MG63 (cell line): ENCODE measurements at places on chromosomes 7 and 10.

- no peak for DNase-seq
Measured at GRCh38 chr10:34187201-34187600, 627.9 kb downstream of the PARD3 start.

GRCh38 chr10:11603741-11604140 lies 7.7 kb downstream of the USP6NL start:
- DNase-seq = no peak

DNA sequence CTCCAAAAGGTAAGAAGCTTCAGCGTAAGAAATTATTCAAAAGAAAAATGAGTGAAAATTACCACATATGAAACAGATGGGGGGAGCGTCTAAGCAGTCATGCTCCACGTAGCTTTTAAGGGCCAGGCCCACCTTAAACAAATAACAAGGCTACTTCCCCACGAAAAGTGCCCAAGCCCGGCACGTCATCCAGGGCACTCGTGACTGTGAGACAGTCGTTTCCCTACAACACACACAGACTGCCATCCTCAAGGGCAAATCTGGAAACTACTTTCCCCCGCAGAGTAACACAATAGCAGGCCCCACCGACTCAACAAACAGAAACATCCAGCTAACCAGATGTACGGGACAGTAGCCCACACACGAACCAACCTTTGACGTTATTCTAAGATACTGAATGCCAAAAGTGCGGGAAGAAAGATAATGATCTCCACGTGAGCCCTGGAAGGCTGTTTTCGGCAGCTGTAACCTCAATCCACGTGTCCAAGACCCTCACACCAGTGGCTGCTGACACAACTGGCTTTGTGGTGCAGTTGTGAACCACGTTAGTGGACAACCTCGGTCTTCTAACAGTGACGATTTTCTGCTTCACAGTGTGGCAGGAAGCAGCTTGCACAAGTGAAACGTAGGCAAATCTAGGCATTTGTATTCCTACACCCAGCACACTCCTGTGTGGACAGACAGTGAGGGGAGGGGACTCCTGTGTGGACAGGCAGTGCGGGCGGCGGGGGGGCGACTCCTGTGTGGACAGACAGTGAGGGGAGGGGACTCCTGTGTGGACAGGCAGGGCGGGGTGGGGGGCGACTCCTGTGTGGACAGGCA lies 251.7 kb downstream of the ZMYND11 start:
- no peak for DNase-seq

DNA sequence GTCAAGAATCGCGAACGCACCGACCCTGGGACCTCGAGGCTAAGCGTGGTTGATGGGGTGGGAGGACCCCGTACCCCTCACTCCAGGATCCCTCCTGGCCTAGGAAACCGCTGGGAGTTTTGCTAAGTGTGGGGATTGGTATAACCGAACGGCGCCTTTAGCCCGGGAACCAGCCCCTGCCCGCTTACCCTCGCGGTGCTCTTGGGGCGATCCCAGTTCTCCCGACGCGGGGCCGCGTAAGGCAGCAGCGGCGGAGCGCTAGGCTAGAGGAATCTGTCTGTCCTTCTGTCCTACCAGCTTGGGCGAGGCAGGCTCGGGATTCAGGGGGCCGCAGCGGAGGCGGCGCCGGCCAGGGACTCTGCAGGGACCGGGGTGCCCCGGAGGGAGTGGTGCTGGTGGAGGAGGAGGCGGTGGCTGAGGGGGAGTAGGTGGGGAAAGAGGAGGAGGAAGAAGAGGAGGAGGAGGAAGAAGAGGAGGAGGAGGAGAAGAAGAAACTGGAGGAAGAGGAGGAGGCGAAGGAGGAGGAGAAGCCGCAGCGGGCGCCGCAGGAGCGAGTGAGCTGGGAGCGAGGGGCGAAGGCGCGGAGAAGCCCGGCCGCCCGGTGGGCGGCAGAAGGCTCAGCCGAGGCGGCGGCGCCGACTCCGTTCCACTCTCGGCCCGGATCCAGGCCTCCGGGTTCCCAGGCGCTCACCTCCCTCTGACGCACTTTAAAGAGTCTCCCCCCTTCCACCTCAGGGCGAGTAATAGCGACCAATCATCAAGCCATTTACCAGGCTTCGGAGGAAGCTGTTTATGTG lies 439 bp upstream of the EMX2 start:
- DNase-seq = peak; percentile 81

GRCh38 chr7:158296798-158297104 lies 290.9 kb downstream of the PTPRN2 start:
- no peak for DNase-seq

DNA sequence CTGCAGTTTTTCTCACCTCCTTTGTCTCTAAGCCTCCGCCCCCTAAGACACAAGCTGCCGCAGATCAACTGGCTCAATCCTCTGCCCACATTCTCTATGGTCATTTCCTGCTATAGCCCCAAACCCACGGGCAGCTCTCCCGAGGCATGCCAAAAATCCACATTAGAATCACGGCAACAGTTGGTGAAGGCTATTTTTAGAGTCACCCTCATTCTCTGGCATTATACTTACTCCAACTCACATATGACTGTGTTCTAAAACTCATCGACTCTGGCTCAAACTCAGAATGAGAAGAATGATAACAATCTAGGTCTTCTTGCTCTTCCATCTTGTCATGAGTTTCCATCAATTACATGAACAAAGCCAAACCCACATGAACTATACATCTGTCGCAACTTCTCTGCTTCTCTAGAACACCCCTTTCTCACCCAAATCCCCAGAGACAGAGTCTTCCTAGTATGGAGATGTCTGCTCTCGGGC lies 10.9 kb upstream of the KIAA1549 start:
- DNase-seq = peak; percentile 81

DNA sequence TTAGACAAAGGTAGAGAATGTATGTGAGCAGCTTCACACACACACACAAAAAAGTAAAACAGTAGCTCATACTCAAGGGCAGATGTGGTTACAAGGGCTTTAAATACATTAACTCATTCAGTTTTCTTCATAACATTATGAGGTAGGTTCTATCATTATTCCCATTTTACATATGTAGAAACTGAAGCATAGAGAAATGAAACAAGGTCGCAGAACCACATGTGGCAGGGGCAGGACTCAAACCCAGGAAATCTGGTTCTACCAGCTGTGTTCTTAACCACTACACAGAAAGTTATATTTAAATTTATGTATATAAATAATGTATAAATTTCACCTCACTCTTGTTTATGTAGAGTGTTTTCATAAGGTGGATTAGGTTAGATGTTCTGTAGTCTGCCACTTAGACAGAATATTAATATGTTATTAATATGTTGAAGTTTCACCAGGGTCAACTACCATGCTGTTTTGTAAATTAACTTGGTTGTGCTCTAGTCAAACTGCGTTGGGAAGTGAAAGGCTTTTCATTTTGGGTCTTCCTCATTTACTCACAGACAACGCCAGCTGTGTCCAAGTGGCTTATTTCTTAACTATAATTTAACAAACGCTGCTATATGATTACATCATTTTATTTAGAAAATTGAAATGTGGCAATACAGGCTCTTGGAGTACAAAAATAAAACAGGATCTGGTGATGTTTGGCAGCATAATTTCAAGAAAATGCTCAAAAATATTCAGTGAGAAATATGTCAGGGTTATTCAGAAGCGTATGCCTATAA lies 138.4 kb downstream of the MDFIC start:
- no peak for DNase-seq

DNA sequence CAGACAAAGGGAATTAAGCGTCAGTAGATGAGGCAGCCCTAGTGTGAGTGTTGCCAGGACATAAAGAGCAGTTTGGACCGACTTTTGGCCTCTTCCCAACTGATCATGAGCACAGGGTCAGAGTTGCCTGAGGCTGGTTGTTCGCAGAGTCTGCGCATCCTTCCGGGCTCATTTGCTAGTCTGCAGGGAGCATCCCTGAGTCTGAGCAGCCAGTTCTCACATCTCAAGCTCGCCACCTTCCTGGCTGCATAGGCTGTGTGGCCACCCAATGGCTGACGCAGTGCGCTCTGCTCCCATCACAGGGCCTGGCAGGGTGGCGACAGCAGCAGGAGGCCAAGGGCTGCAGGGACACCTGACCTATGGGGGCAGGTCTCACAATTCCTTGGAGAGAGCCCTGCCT lies 5.0 kb downstream of the GAD2 start:
- DNase-seq = no peak

- DNase-seq = no peak
Measured at GRCh38 chr10:129104266-129105045, 362.6 kb upstream of the MGMT start.

GRCh38 chr7:51251290-51251689 lies 65.3 kb downstream of the COBL start:
- DNase-seq = no peak

DNA sequence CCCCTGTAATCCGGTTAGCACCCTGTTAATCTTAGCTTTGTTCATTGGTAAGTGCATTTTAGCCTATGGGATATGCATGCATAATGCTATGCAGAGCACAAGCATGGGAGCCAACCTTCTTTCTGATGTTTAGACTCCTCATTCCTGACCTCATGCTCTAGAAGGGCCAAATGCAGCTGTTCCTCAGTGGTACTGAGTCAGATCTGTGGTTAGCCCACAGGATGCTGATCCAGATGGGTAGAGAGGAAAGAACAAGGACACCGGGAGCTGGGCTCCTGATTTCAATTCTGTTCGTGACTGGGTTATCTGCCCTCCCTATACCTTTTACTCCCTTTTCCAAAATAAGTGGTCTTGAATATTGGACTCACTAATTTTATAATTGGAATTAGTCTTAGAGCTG lies 31.7 kb upstream of the C10orf90 start:
- peak; percentile 32 for DNase-seq

DNA sequence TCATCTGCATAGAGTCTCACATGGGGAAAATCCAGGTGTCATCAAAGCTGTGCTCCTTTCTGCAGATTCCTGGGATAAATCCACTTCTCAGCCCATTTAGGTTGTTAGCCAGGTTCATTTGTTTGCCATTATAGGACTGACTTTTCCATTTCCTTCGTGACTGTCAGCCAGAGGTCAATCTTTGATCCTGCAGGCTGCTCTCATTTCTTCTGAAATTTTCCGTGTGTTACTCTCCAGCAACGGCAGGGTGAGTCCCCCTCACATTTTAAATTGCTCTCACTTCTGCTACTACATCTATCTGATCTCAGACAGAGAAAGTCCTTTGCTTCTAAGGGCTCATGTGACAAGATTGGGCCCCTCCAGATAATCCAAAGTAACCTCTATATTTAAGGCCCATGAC lies 150.7 kb upstream of the BET1 start:
- no peak for DNase-seq

- DNase-seq = peak; percentile 13
Measured at GRCh38 chr10:114042895-114043531, 653 bp upstream of the ADRB1 start.

- DNase-seq = no peak
Measured at GRCh38 chr7:159172400-159172799, 27.7 kb upstream of the VIPR2 start.
